Left lung (tissue), 14 donors: ENCODE measurements at places on chromosomes 4 and X.

DNA sequence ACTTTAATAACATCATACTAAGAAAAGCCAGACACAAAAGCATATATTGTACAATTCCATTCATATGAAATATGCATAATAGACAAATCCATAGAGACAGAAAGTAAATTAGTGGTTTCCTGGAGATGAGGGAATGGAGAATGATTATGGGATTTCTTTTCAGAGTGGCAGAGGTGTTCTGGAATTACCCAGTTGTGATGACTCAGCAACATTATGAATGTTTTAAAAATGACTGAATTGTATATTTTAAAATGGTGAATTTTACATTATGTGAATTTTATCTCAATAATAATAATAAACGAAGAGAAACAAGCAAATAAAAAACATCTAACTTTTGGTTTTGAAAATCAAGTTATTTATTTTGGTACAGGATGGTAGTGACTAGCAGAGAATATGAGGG, 11.2 kb downstream of the ZXDA start:
- no peak for DNase-seq

- DNase-seq, result no peak
These were observed 28.0 kb upstream of the BANK1 start for GRCh38 chr4:101762534-101762933.

- no peak for DNase-seq
These were observed 105.5 kb downstream of the HDAC8 start for GRCh38 chrX:72467135-72467534.

DNA sequence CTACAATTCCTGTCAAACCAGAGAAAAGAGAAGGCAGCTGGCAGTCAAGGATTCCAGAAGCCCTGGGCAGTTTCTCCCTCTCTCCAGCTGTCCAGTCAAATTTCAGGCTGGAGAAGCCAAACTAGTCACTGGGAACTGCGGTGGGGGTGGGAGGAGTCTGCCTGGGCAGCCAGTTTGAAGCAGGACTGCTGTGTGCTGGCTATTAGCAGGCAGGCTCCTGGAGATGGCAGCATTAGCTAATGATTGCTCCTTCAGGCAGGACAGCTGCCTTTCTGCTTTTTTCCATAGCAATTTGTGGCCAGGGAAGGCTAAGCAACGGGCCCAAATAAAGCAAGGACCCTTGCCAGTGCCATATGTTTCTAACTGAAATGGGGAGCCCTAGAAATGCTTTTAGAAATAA, 44.7 kb upstream of the FGF13 start:
- peak; percentile 75 for DNase-seq

DNA sequence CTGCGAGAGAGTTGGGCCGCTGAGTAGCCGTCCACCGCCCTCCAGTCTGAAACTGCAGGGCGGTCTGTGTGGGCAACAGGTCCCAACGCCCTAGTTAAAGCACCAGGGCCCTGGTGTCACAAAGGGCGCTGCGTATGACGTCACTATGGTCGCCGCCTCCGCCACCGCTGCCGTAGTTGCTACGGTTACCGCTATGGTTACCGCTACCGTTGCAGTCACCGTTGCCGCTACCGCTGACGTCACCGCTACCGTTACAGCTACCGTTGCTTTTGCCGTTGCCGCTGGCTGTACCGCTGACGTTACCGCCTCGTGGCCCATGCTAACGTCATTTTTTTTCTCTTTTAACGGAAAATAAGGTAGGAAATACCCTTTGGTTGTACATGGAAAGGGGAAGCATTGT, at the start of gene PPP1R2C:
TSS of gene PPP1R2C (minus strand) at position 68 of the 400 bp plus-strand sequence. CDS start 84 bp downstream, outside the sequence.
- peak; percentile 56 for DNase-seq

DNA sequence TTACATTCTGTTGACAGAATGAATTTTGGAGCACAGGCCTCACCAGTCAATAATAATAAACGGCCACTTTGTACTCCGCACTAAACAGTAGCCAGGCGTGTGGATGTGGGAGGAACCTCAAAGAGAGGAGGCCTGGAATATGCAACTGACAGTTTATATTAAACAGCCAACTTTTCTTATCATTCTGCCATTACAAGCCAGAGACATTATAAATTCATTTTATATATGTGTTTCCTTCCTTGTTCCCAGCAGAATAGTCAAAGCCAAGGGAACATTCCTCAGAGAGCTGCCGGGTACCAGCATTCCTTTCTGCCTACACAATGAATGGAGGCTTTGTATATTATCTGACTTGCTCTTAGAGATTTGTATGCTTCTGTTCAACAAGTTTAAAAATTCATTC, 436.5 kb upstream of the FTHL17 start:
- DNase-seq, result peak; percentile 39
